ENCODE measurements at places on chromosomes 6 and 20.
A peak's percentile ranks its signal among the peaks of the same experiment; 100 is the strongest.

DNA sequence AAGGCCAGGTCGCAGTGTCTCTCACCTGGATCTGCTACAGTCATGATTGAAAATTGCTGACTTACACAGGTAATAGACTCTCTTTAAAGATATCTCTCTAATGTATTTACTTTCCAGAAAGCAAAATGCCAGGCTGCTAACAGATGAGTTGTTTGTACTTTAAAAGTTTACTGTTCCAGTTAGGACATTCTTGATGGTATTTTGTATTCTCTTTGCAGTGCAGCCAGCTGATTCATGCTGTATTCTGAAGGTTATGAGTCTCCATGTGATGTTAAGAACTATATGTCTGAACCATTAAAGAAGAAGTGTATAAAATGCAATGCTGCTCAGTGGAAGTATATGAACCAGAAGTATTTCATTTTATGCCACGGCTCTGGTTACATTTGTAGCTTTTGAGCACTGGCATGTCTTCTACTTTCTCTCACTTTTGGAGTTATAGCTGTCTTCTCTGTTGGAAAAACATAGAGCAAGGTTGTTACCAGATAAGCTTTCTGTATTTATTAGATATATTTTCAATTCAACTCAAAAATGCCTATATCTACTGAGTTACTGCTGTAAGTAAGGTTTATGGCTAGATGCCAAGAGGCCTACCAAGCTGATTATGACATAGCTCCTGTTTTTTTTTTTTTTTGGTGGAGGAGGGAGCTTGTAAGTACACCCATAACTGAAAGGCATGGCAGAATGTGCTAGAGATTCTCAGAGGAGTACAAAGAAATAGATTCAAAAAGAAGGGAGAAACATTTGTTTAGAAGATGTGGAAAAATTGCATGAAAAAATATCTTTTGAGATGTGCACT, 130.5 kb upstream of the MAN1A1 start:
- DNase-seq: no peak

GRCh38 chr6:34001706-34002621, 143.9 kb downstream of the GRM4 start:
- no peak for DNase-seq

GRCh38 chr6:14945461-14946185, 300.2 kb upstream of the JARID2 start:
- no peak for DNase-seq

DNA sequence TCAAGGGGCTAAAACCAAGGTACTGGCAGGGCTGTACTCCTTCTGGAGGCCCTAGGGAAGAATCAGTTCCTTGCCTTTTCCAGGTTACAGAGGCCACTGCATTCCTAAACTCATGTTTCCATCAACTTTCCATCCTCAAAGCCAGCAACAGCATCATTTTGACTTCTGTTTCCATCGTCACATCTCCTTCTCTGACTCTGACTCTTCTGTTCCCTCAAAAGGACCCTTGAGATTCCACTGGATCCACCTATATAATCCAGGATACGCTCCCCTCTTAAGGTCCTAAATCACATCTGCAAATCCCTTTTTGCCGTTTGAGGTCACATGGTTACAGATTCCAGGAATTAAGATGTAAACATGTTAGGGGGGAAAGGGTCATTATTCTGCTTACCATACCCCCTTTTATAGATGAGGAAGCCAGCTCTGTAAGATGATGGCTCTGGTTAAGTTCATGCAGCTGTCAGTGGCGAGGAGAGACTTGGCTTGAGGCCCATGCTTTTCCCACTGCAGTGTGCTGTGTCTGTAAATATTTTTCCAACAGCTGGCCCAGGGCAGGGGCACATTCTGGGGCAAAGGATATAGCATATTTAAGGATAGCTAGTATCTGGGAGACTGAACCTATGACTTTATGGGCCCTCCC, 114.6 kb downstream of the TNFRSF21 start:
- no peak for DNase-seq

GRCh38 chr6:13920552-13920951, 4.2 kb upstream of the RNF182 start:
- DNase-seq: no peak

DNA sequence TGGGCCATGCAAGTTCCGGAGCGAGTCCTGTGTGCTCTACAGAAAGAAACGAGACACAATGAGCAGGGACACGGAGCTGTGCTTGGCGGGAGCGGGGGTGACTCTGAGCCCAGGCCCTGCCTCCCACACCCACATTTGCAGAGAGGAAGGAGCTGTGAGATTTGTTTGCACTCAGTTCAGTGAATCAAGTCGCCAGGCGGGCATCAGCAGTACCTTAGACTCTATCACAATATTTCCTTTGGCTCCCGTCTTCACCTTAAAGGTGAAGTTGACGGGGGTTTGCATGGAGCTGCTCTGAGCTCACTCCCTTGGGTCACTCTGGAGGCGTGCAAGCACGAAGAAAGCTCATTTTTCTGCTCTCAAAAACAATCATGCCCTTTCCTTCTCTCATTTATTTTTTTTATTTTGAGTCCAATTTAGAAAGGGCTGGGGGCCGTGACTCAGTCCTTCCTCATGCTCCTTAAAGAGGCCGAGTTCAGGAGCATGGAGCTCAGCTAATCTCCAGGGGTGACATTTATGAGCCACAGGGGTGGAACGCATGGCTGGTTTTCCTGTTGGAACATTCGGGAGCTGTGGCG, 188.2 kb downstream of the NFATC2 start:
- DNase-seq: peak; percentile 72

GRCh38 chr20:878511-879307, 37.4 kb downstream of the ANGPT4 start:
- DNase-seq: peak; percentile 23

DNA sequence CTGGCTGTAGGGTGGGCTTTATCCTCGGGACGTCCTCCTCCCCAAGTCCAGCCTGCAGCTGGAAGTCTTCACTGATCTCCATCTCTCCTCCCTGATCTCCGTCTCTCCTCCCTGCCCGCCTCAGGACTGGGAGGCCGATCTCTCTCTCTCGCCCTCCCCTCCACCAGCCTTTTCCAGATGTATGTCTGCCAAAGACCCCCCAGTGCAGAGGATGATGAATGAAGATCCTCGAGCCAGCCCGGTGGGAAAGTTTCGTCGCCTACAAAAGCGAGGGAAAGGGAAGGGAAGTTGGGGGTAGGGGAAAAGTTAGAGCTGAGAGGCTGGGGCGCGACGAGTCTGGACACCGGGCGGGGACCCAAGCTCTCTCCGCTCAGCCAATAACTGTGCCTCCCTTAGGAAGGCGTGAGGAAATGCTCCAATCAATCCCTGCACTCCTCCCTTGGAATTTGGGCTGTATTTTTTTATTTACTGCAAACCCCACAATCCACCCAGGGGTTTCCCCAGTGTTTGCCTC, 595 bp upstream of the SRF start:
- DNase-seq: peak; percentile 89

DNA sequence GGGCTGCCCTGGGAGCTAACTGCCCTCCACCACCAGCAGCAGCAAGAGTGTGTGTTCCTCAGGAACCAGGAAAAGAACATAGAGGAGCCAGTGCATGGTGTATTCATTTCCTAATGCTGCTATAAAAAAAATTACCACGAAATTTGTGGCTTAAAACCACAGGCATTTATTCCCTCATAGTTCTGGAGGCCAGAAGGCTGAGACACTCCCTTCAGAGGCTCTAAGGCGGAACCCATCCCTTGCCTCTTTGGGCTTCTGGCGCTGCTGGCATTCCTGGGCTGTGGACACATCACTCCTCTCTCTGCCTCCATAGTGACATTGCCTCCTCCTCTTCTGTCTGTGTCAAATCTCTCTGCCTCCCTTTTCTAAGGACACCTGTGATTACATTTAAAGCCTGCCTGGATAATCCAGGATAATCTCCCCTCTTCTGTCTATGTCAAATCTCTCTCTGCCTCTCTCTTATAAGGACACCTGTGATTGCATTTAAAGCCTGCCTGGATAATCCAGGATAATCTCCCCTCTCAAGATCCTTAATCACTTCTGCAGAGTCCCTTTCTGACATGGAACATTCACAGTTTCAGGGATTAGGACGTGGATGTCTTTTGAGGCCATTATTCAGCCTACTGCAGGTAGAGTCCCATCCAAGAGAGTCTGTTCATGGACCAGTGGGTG, 54.7 kb downstream of the NDUFAF5 start:
- DNase-seq: peak; percentile 45

DNA sequence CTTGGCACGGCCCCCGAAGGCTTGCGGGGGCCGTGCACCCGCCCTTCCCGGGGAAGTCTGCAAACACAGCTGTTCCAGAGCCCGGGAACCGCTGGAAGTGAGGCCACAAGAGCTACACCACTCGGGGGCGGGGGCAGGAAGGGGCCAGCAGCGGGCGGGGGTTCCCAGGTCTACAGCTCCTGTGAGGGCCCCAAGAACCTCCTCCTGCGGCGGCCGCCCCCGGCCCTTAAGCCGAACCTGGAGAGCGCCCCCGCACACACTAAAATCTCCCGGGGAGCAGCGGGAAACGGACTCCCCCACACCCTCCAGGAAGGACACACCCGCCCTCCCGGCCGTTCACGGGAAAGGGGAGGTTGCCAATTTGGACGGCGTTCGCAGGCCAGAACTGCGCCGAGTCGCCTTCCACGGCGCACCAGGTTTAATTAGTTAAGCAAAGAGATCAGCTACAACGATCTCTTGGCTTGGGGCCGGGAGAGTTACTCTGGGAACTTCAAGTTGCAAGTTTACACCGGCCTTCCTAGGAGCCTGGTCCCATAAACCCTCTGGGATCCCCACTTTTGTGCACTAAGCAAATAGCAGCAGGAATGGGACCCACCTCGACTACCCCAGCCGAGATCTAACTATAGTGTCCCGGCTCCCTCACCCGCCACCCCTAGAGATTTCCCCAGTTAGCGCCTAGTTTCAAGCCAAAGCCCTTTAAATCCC, 1.7 kb downstream of the JAG1 start:
- DNase-seq: peak; percentile 38

DNA sequence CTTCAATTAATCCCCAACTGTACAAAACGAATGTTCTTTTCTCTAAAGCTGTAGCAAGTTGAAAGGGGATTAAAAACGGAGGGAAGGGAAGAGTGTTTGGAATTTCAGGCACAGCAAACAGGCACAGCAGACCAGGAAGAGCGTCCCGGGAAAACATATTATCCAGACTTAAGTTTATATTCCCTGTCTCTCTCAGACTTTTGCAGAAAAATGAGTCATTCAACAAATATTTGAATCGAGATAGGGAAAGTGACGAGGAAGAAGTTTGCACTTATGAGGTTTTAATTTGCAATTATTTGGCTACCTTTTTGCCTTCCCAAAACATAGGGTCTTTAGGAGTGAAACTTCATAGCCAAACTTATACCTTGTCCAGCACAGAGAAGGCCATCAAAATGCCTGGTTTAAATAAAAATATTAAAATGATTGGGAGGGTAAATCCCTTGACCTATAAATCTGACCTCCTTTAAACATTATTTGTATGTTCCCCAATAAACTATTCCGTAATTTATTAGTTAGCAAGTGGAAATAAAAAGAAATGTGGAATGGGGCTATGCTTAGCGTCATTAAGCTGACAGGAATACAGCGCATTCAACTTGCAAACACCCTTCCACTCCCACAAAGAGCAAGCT, 16.0 kb downstream of the HFE start:
- peak; percentile 53 for DNase-seq

DNA sequence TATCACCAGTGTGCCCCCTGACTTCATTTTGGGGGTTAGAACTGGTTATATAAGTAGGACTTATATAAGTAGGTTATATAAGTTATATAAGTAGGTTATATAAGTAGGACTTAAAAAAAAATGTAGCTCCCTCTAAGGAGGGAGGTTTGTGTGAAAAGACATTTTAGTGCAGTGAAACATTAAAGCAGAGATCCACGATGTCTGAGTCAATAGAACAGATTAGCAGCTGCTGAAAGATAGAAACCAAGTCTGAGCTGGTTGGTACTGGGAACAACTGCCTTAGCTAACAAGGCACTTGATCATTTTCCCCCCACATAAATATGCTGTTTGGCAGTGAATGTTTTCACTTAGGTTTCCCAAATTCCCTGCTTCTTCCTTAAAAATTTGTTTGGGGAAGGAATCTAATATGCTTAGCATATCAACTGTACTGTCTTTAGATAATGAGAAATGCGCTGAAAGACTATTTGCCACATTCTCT, 2.1 kb upstream of the RPS12 start:
- DNase-seq: peak; percentile 23

GRCh38 chr6:149264629-149265028, 52.9 kb upstream of the TAB2 start:
- DNase-seq: no peak

DNA sequence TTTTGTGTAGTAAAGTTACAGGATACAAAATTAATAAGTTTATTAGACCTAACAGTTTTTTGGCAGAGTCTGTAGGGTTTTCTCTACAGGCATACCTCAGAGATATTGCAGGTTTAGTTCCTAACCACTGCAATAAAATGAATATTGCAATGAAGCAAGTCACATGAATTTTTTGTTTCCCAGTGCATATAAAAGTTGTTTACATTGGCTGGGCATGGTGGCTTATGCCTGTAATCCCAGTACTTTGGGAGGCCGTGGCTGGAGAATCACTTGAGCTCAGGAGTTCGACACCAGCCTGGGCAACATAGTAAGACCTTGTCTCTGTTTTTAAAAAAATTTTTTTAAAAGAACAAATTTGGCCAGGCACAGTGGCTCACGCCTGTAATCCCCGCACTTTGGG, 16.0 kb downstream of the C6orf52 start:
- DNase-seq: no peak

DNA sequence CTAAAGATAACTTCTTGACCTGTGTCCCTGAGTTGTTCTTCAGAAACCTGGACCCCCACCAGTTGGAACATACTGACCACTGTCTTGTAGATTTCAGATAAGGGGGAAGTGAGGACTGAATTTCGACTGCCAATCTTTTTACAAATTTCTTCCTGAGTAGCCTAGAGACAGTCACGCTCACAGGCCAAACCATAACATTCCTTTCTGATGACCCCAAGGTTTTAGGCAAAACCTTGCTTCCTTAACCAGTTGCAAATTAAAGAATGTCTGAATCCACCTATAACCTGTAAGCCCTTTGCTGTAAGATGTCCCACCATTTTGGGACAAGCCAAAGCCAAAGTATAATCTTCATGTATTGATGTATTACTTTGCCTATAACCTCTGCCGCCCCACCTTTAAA, 306.9 kb downstream of the LRFN2 start:
- DNase-seq: no peak

- no peak for DNase-seq
Measured at GRCh38 chr6:22367346-22367745, 70.5 kb upstream of the PRL start.

GRCh38 chr6:158050955-158051354, 69.3 kb downstream of the SYNJ2 start:
- DNase-seq: no peak

GRCh38 chr6:101517632-101518031, 124.1 kb downstream of the GRIK2 start:
- no peak for DNase-seq

- DNase-seq: no peak
Measured at GRCh38 chr20:20414640-20415220, 46.8 kb downstream of the INSM1 start.

DNA sequence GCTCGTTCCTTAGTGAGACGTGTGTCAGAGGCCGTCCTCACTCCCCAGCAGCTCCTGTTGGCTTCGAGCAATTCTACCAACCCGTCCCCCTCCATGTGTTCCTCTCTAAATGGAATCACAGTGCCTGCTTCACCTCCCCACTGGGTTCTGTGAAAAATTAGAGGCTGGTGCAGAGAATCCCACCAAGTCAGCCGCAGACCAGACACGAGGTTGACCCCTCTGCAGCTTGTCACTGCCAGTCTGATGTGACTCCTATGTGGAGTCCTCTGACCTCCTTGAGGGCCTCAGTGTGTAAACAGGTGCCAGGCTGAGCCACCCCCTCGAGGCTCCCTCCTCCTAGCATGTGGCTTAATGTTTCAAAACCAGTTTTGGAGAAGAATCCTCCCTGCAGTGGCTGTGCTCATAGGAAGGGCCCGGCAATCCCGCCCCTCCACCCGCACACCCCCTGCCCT, 12.6 kb upstream of the IRF4 start:
- DNase-seq: no peak

- DNase-seq: no peak
Measured at GRCh38 chr20:62906209-62906608, 20.1 kb downstream of the DIDO1 start.

Data from A172 (cell line).